Activated CD4-positive, alpha-beta memory T cell treated with anti-CD3 and anti-CD28 coated beads for 36 hours (primary cell): ENCODE measurements at places on chromosomes 6 and 20. TPM values are rescaled to one million over a fixed set of nuclear protein-coding genes. Genes with fewer than 3 reads are reported as not detected.

Gene C20orf144
- total RNA-seq = 0.31 TPM

Gene FOXQ1
- not detected for total RNA-seq

Gene ENPP5
- 0.10 TPM for total RNA-seq

Gene TRIM15
- 1.6 TPM for total RNA-seq

Gene PDE10A
- not detected for total RNA-seq

Gene KIFC1
- 103 TPM for total RNA-seq

Gene BACH2
- 55.4 TPM for total RNA-seq

GRCh38 chr20:33540427-33540826, 50.5 kb downstream of the CBFA2T2 start:
- peaks cover 11% of the 10 kb centered on the region for H3K4me1 ChIP-seq
- H3K27ac ChIP-seq = no peak overlapping the region
- DNase-seq = no peak
- no peaks in the 10 kb centered on the region for H3K27me3 ChIP-seq
- H3K36me3 ChIP-seq = peaks cover 4% of the 10 kb centered on the region
- H3K4me3 ChIP-seq = no peak overlapping the region

GRCh38 chr6:159804504-159804903, 4.4 kb downstream of the PNLDC1 start:
- no peaks in the 10 kb centered on the region for H3K4me1 ChIP-seq
- no peak for DNase-seq
- no peak overlapping the region for H3K4me3 ChIP-seq
- peaks cover 6% of the 10 kb centered on the region for H3K36me3 ChIP-seq
- no peak overlapping the region for H3K27ac ChIP-seq

GRCh38 chr6:133816171-133816570, 72.7 kb upstream of the TCF21 start:
- H3K4me3 ChIP-seq = no peak overlapping the region
- DNase-seq = no peak
- peaks cover 2% of the 10 kb centered on the region for H3K4me1 ChIP-seq
- no peak overlapping the region for H3K27ac ChIP-seq
- H3K36me3 ChIP-seq = no peaks in the 10 kb centered on the region
- H3K27me3 ChIP-seq = peaks cover 3% of the 10 kb centered on the region

GRCh38 chr6:87054143-87054833, 40.6 kb downstream of the CGA start:
- no peak overlapping the region for H3K27ac ChIP-seq
- DNase-seq = no peak
- no peaks in the 10 kb centered on the region for H3K36me3 ChIP-seq
- H3K27me3 ChIP-seq = peaks cover 11% of the 10 kb centered on the region
- no peak overlapping the region for H3K4me3 ChIP-seq
- H3K4me1 ChIP-seq = no peaks in the 10 kb centered on the region

- no peaks in the 10 kb centered on the region for H3K36me3 ChIP-seq
- no peak overlapping the region for H3K4me3 ChIP-seq
- no peaks in the 10 kb centered on the region for H3K4me1 ChIP-seq
- no peak overlapping the region for H3K27ac ChIP-seq
Observed at GRCh38 chr6:50289366-50289765, 239.6 kb upstream of the DEFB112 start.

DNA sequence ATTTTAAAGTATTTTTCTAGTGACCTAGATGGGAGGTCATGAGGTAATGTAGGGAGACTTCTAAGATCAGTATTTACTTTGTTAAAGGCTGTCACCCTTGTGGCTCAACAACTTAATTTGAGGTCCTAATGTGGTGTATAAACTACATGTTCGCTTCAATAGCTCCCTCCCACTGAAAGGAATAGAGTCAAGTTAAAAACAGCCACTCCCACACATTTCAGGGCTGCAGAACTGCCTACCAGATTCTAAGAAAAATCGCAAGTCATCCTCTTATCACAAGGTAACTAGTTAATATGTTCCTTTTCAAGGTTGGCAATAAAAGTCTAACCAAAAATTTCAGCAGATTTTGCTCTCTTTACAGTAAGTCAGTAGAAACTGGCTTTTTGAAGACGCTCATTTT, 15.1 kb downstream of the GSTA1 start:
- H3K4me1 ChIP-seq = no peaks in the 10 kb centered on the region
- H3K4me3 ChIP-seq = no peak overlapping the region
- no peak overlapping the region for H3K27ac ChIP-seq
- no peak for DNase-seq
